ENCODE measurements at places on chromosomes 12 and 14.

GRCh38 chr12:60123557-60123956 lies 527.7 kb downstream of the SLC16A7 start:
- DNase-seq: no peak

DNA sequence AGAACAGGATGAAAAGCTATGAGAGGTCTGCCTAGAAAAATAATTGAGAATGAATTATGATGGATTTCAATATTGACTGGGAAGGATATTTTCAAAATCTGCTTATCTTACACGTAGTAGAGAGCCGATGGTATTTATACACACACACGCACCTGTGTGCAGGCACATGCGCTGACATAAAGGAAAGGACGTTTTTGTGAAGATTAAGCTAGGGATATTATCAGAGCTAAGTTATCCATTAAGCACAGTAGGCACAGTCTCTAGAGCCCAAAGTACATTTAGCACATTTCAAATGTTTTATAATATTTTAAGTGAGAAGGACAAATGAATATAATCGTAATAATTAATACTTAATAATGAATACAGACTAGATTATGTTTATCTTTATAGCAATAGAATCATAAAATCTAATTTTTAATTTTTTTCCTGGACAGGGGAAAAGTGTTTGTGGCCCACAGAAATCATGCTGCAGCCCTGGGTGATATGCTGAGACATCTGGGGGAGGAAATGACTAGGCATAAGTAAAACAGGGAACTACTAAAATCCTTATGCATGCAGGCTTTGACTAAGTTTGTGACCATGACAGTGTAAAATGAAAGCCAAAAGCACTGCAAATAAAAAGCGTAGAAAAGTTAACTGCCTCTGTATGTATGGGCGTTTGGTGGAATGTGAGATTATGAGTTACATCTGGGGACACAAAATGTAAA lies 146.1 kb downstream of the KITLG start:
- DNase-seq: no peak

DNA sequence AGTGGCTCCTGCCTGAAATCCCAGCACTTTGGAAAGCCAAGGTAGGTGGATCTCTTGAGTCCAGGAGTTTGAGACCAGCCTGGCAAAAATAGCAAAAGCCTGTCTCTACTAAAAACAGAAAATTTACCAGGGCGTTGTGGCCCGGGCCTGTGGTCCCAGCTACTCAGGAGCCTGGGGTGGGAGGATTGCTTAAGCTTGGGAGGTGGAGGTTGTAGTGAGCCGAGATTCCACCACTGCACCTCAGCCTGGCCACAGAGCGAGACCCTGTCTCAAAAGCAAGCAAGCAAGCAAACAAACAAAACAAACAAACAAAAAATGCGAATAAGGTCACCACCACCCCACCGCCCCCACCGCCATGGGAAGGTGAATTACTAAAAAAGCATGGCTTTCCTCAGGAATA lies 238.7 kb downstream of the ATXN7L3B start:
- DNase-seq: no peak

GRCh38 chr12:48873096-48873495 lies 7.4 kb upstream of the RND1 start:
- no peak for DNase-seq

- DNase-seq: no peak
Measured at GRCh38 chr14:32932302-32932913, 6.3 kb upstream of the NPAS3 start.

- no peak for DNase-seq
Measured at GRCh38 chr14:31021576-31021949, 3.9 kb upstream of the AP4S1 start.

- no peak for DNase-seq
Measured at GRCh38 chr12:121455766-121456420, 56.0 kb downstream of the RNF34 start.

GRCh38 chr12:80513211-80513610 lies 69.2 kb downstream of the PTPRQ start:
- DNase-seq: no peak

DNA sequence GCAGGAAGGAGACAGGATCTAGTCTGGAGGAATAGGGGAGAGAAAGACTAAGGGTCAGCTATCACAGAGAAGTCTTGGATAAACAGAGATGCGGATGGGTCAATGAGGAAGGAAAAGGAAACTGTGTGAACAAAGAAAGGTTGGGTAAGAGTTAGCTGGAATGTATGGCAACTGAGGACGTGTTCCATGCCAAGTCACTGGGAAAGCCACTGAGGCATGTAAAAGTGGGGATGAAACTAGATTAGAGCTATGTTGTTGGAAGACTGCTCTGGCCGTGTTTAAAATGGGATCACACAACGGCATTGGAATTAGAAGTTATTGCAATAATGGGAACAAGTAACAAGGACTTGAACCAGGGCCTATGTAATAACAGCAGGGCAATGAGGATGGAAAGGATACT lies 3.9 kb upstream of the NR2C1 start:
- no peak for DNase-seq

DNA sequence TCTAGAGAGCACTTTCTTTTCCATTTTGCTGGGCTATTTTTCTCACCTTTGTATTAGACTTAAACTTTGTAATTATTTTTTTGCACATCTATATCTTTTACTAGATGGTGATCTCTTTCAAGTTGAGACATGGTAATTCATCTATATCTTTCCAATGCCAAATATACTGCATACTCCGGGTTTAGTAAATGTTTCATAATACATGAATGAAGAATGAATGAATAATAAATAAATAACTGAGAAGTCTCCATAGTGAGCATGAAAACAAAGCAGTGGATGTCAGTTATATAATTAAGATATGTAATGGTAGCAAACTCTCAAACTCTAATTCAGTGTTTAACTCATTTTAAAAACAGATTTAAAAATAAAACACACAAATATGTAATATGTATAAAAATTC lies 342.5 kb upstream of the KITLG start:
- DNase-seq: no peak

DNA sequence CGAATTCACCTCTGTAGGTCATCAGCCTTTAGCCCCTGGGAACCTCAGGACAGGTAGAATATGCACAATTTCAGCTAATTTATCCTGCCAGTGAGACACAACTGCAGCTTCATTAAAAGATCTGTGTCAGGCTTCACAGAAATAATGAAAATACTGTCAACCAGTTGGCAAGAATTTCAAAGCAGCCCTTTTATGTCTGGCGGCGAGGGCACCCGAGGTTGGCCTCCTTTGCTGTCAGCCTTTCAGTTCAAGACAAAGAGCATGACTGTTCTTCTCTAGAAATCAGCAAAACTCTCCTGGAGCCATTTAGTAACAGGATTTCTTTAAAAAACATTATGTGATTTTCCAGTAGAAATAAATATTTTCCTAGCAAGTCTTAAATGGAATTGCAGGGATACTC lies 75.9 kb downstream of the BBS10 start:
- DNase-seq: no peak

- DNase-seq: no peak
Measured at GRCh38 chr12:43277651-43278540, 274.1 kb downstream of the ADAMTS20 start.

DNA sequence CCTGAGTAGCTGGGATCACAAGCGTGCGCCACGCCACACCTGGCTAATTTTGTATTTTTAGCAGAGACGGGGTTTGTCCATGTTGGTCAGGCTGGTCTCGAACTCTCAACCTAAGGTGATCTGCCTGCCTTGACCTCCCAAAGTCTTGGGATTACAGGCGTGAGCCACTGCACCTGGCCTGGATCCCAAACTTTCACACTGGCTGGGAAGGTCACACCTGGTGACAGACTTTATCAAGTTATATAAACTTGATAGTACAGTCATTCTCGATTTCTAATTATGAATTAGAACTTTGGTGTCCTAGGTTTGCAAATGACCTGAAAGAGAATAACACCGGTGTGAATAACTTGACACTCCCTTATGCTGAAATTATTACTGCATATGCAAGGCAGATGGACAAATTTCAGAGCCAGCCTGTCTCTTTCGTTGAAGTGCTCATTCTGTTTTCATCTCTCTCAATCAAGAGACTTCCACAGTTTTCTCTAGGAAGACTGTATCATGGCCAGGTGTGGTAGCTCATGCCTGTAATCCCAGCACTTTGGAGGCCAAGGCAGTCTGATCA lies 5.9 kb downstream of the PLBD1 start:
- no peak for DNase-seq

GRCh38 chr14:99689266-99690236 lies 5.5 kb downstream of the CYP46A1 start:
- peak; percentile 73 for DNase-seq

DNA sequence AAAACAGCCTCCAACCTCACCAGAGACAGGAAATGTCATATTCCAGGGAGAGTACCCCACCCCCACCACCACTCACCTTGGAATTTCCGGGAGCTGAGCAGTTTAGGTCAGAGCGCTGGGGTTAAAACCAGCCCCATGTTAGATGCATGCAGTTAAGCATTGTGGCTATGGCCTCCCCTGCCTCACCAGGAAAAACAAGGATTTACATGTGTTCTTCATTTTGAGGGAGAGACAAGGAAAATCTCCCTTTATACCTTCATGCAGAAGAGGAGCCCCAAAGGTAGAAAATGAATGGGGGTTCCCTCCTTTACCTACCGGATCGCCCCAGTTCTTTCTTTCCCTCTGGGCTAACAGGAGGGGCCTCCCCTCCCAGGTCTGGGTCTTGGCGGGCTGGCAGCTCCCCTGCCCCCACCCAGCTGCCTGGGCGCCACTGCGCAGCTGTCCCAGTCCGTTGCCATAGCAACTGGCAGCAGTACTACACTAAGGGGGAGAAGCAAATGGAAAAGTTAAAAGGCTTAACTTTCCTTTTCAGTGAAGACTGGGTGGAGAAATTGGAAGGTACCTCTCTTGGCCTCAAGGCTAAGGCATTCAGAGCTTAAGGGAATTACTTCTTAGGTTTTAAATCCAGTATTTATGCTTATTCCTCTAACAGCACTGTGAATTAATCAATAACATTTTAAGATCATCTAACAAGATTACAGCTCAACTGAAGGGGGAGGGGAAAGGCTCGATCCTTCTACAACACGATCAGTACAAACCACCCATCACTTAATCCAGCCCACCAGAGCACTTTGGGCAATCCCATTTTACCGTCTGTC lies 20.5 kb downstream of the CBX5 start:
- peak; percentile 92 for DNase-seq

GRCh38 chr14:49893309-49894213 lies 679 bp downstream of the ARF6 start:
- DNase-seq: peak; percentile 88

- DNase-seq: no peak
Measured at GRCh38 chr12:7555752-7556151, 52.2 kb upstream of the CD163 start.

- no peak for DNase-seq
Measured at GRCh38 chr14:101457301-101457935, 103.9 kb upstream of the DIO3 start.

DNA sequence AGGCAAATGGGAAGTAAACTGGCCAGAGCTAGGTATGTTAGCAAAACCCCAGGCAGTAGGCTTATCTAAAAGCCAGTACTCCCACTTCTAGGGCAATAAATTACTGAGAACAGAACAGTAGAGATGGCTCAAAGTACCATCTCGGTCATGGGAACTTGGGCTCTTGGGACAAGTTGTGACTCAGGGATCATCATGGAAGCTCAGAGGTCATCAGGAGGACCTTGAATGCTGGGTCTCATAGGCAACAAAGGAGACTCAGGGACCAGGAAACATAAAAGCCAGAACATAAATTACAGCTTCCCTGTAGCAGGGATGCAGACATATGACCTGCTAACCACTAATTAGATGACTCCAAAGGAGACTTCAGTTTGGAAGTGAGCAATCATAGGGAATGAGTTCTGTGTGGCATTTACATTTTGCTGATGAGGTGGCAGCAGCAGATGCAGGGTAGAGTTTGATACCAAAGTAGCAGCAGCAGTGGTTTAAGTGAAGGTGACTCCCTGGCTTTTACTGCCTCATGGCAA lies 97.6 kb upstream of the SCAF11 start:
- DNase-seq: no peak

GRCh38 chr12:23909551-23909950 lies 39.9 kb downstream of the SOX5 start:
- DNase-seq: no peak

DNA sequence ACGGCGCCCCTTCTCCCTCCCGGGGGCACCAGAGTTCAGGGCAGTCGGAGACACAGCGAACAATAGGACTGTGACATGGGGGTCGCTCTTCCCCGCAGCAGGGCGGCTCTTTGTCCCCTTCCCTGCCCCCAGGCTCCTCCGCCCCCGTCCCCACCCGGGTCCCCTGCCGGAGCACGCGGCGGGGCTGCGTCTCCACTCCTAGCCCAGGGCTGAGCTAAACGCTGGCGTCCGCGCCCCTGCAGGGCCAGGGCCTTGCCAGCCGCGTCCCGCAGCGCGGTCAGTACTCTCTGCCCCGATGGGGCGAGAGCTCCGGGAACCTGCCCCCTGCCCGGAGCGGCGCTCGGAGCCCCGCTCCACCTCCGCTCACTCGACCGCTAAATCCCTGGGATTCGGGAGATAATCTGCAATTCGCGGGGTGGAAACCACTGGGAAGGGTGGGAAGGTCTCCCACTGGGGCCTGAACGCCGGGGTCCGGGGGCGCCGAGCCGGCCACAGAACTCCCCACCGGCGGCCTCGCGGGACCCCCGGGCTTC lies 825 bp upstream of the CCDC85C start:
- no peak for DNase-seq

DNA sequence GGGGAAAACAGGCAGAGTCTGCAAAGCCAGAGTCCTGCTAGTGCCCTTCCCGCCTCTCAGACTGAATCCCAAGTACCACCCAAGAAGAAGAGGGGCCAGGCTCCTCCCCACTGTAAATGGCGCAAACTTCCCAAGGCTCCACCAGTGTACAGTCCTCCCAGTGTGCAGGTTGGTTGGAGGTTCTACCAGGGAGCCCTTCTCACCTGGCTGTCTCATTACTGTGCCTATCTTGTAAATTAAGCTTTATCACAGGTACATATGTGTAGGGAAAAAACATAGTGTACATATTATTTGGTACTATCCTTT lies 189.7 kb downstream of the FSCB start:
- no peak for DNase-seq

- no peak for DNase-seq
Measured at GRCh38 chr12:5488626-5488955, 56.7 kb downstream of the NTF3 start.

GRCh38 chr14:104657563-104658324 lies 31.7 kb upstream of the INF2 start:
- no peak for DNase-seq

DNA sequence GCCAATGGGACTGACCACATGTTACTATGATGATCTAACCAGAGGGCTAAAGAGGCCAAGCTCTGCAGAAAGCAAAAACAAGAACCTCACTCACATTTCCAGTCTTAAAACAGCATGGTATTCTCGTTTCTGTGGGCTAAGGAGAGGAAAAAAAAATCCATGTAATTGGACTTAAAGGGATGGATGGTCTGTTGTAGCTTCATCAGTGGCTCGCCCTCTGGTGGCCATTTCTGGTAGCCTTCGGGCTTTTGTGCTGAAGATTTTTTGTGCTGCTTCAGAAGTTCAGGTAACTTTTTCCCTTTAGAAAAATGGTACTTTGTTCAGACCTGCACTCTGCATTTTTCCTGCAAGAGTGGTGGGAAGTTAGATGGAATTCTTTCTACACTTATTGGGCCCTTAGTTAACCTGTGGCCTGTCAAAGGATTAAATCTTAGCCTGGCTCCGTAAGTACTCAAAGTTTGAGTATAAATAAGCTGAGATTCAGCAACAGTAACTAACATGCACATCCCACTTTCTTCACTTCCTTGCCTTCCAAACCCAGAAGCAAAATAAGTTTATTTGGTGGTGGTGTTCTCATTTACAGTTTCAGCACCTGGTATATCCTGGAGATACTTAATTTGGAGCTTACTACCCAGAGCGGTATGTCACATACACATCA lies 22.3 kb downstream of the DCAF4 start:
- DNase-seq: no peak

GRCh38 chr14:52856139-52856538 lies 64.7 kb upstream of the GNPNAT1 start:
- DNase-seq: no peak

- peak; percentile 49 for DNase-seq
Measured at GRCh38 chr14:96135285-96135684, 69.4 kb upstream of the BDKRB2 start.
